ENCODE measurements at places on chromosomes 2 and 18. TPM values are rescaled to one million over a fixed set of nuclear protein-coding genes. Genes with fewer than 3 reads are reported as not detected.

Gene SS18
- total RNA-seq: 84.4 TPM

Gene FAM228A
- 0.80 TPM for total RNA-seq

Gene SKA1
- total RNA-seq: 13.5 TPM

Gene LOXHD1
- 0.33 TPM for total RNA-seq

Gene SP5
- 0.60 TPM for total RNA-seq

DNA sequence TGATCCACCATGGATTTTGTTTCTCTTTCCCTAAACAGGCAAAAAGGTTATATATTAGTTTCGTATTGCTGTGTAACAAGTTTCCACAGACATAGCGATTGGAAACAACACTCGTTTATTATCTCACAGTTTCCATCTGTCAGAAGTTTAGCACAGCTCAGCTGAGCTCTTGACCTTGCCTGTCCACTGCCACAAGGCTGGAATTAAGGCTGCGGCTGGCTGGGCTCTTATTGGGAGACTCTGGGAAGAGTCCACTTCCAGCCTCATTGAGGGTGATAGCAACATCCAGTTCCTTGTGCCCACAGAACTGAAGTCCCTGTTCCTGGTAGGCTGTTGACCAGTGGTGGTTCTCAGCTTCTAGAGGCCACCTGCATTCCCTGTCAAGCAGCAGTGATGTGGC lies 120.4 kb downstream of the TPGS2 start:
- DNase-seq: no peak

DNA sequence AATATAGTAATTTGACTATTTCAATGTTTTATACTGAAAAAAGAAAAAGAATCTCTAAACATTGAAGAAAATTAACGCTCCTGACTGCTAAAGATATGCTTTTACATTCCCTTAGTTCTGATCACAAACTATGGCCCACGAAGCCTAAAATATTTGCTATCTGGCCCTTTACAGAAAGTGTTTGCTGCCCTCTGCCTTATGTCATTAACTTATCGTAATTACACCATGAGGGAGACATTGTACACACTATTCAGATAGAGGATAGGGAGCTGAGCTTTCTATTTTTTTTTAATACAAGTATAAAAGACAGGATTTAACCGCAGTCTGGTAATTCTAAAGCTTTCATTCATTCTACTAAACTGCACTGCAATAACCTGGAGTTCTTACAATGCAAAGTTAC lies 393.1 kb upstream of the DCC start:
- DNase-seq: no peak

GRCh38 chr2:127324635-127325034 lies 30.7 kb upstream of the ERCC3 start:
- DNase-seq: no peak

DNA sequence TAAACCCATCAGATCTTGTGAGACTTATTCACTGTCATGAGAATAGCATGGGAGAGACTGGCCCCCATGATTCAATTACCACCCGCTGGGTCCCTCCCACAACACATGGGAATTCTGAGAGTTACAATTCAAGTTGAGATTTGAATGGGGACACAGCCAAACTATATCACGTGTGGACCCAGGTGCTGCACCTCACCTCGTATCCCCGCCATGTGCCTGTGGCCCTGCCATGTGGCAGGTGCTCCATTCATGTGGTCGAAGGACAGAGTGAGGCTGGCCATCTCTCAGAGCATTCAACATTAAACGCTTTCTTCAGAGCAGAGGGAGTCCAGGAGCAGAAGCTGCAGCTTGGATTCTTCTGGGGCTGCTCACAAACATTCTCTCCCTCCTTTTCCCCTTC lies 32.3 kb downstream of the MROH2A start:
- DNase-seq: no peak

DNA sequence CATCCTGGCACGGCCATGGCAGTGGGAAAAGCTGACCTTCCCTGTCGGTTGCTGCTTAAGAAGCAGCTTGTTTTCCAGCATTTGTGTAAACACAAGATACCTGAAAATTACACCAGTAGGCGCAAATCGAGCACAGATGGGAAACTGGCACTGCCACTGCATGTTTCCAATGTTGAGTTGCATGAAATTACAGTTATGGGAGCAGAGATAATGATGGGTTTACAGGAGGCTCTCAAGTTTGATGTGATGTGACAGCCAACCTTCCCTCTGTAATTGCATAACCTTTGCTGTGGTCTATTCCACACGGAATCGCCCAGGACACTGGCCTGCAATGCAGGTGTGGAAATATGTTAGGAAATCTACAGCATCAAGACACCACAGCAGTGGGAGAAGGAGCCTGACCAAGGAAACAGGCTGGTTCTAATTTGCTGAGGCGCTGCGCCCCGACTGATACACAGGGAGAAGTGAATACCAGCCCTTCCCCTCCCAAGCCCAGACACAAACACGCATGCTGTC lies 17.4 kb downstream of the GPR45 start:
- no peak for DNase-seq

DNA sequence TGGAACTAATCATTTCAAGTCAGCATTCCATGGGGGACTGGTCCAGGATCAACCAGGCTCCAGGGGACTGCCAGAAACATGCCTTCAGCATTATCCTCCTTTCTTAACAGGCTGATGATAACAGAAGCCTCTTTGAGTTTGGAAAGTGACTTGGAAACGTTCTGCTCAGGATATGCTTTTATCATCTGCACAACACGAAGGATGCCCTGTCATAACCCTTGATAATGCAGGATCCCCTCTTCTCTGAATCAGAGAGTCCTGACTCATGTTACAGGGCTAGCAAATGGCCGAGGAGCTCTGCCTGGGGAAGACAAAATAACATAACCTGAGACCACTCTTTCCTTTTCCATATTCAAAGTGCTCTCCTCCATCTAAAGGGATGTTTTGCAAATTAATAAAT lies 6.7 kb downstream of the SCYGR3 start:
- no peak for DNase-seq

DNA sequence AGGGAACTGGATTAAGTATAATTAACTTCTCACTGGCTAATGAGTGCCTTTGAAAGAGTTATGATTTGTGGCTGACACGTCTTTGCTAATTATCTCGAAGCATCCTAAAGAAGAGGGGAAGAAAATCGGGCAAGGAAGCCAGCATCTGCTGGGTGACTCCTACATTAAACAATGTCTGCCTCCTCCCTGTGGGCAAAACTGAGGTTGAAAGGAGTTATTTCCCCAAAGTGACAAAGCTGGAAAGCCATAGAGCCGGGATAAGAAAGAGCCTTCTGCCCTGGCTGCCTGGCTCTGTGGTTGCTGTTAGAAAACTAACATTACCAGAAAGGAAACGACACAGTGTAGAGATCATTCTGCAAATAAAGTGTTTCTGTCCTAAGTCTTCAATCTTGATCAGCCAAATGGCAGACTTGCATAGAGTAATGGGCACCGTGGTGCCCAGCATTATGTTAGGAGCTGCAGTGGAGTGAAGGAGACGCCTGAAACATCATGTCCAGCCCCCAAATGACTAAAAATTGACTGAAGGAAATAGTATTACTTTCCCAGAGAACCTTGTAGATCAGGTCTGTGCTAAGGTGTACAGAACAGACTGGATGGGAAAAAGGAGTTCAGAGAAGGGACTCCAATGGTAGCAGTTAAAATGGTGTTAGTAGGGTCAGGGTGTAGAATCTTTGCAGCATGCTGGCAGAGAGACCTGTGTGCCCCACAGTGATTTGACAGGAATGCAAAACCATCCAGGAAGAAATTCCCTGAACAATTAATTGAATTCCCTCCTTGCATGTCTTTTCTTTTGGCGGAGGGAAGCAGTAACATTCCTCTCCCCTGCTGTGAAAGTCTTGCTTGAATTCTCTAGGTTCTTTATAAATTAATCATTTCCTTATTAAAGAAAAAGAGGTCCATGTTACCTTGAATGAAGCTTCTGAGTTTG lies 44.4 kb downstream of the ALPK2 start:
- DNase-seq: no peak

DNA sequence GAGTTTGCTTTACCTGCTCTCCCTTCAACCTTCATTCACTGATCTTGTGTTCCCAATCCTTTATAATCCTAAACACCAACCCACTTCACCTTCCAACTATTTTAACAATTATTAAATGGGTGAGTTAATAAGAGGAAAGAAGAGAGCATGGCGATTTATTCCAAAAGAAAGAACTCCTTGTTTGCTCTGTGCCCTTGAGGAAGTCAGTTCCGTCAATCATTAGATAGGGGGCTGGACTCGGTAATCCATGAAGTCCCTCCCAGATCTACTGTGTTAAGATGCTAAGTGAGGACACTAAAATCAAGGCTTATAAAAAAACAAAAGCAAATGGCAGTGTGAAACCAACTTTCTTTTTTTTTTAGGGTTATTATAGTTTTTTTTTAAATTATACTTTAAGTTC lies 589.9 kb downstream of the XIRP2 start:
- DNase-seq: no peak

- DNase-seq: no peak
Measured at GRCh38 chr2:147800316-147800715, 44.5 kb upstream of the ACVR2A start.

DNA sequence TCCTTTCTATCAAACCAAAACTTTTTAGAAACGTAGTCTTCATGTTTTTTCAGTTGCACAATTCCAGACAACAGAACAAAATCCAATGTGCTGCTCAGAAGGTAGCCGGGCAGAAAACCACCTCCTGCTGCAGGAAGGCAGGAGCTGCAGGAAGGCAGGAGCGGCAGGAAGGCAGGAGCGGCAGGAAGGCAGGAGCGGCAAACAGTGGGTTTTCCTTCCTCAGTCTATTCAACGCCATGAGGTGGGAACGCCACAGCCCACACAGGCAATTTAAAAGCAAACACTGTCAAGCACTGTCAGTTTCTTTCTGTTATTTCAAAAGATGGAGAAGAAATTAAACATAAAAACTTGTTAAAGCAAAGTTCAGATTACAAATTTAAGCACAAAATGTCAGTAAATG lies 601.2 kb upstream of the SALL3 start:
- DNase-seq: no peak

DNA sequence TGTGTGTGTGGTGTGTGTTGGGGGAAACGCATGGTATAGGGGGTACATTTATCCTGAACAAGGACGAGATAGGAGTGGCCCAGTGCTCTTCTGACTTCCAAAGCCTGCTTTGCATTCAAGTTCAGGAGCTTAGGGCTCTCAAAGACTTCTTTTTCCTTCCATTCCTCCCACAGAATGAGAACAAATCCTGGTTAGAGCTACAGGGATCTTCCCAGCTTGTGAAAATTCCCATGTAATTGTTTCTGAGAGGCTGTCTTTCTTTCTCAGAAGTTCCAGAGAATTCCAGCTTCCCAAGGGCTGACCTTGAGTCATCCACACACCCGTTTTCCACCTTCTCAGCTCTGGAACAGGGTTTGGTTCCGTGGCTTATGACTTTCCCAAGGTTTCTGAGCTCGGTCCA lies 38.9 kb downstream of the FASTKD2 start:
- no peak for DNase-seq

DNA sequence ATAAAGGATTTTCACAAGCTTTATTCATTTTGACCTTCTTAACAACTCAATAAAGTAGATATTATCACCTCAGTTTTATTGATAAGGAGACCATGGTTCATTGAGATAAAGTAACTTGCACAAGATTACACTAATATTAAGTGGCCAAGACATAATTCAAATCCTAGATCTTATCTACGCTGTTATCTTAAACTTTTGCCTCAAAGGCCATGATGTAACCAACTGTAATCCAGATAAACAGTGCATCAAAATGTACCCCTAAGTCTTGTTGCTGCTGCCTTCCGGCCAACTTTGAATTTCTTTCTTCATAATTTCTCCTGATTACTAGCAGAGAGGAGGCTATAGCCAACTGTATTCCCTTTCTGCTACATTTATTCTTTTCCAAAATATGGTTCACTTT lies 1094.8 kb upstream of the PIK3C3 start:
- no peak for DNase-seq

GRCh38 chr2:111679202-111679601 lies 204.8 kb downstream of the ANAPC1 start:
- no peak for DNase-seq

DNA sequence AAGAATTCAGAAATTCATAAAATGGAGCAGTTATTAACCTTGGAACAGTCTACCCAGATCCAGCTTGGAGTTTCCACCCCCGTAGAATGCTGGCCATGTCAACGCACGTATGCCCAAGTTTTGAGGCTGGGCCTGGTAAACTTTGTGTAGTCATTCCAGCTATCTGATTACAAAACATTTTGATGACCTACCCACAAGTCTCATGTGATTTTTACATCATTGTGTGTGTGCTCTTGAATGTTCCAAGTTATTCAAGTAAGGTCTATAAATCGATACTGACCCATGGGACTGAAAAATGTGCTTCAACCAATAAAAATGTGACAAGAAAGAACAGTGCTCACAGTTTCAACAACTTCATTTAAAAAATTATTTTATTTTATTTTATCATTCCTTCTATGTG lies 32.5 kb upstream of the ICOS start:
- DNase-seq: no peak

GRCh38 chr18:58049000-58049688 lies 5.1 kb downstream of the NEDD4L start:
- no peak for DNase-seq

GRCh38 chr2:125092276-125093009 lies 1067.4 kb downstream of the CNTNAP5 start:
- no peak for DNase-seq

DNA sequence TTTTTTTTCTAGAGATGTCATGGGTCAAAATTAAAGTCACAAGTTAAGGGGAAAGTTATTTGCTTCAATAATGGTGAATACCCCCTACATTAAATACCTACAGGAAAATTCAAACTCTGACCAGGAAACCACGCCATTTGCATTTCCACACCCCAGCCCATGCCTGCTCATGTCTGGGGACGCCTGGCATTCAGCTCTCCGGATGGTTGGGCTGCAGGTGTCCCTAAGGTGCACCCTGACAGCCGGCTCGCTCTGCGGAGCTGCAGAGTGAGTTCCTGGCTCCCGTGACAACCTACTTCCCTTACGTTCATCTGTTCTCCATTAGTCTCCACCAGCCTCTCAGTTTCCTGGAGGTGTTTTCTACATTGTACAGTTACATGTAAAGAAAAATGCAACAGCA lies 122.7 kb upstream of the RIOK3 start:
- no peak for DNase-seq

DNA sequence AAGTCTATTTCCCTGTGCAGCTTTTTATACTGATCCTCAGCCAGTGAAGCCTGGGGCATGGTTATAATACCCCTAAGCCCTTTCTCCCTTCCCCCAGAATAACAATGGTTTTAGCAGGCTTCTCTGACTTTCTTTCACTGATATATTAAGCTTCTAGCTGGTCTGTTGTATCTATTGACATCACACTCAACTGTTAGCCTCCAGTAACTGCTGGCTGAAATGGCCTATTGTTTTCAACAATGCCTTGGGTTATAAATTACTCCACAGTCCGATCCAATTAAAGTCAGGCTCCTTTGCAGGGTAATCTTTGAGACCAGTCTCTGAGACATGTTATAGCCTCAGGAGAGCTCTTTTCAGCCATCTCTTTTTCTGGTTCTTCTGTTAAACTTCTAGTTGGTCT lies 2.9 kb upstream of the SLC9A4 start:
- no peak for DNase-seq

- DNase-seq: no peak
Measured at GRCh38 chr2:232537499-232537898, 2.0 kb upstream of the CHRNG start.
